NCI-H2171 (cell line): ENCODE measurements at places on chromosomes 4 and X.

- DNase-seq, result peak; percentile 12
Observed at GRCh38 chr4:153318696-153319320, 25.7 kb upstream of the MND1 start.

- no peak for DNase-seq
Observed at GRCh38 chrX:106481341-106481740, 130.4 kb upstream of the RADX start.

DNA sequence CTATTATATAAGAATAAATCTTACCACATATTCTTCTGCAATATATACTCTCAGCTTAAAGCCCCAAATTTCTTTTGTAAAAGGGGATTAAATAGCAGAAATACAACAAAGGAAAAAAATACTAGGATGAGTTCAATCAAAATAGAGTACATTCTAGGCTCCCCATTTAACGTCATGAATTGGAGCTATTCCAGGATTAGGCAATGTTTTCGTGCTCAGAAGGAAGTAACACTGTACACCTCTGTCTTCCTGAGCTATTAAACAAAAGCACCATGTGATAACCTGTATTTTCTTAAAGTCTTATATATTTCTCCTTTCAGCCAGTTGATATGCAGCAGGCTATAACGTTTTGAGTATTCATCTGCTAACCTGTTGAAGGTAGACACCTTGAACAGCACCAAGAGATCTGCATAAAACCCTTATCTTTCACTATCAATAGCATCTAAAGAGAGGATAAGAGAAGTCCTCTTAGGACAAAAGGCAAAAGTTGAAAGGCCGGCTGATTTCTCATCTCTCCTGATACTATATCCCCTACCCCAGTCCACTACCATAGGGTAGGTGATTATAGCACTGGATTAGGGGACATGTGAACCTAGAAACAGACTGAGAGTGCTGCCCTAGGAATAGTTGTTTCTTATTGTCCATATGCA is 31.5 kb downstream of the TEC start:
- no peak for DNase-seq

DNA sequence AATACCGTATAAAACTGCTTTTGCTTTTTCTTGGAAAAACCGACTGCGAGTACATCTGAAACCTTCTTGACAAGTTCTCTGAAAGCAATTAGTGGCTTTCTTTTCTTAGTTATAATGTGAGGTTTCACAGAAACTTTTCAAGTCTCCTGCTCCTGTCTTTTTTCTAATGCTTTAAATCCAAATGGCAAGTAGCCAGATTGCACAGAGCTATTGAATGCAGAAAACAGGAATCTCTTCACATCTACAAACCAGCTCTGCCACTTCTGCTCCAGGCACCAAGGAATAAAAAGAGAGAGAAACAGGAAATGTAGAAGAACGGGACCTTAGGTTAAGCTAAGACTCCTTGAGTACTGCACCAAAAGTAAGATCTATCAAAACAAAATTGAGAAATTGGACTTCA is 267.3 kb upstream of the TET2 start:
- DNase-seq, result no peak

DNA sequence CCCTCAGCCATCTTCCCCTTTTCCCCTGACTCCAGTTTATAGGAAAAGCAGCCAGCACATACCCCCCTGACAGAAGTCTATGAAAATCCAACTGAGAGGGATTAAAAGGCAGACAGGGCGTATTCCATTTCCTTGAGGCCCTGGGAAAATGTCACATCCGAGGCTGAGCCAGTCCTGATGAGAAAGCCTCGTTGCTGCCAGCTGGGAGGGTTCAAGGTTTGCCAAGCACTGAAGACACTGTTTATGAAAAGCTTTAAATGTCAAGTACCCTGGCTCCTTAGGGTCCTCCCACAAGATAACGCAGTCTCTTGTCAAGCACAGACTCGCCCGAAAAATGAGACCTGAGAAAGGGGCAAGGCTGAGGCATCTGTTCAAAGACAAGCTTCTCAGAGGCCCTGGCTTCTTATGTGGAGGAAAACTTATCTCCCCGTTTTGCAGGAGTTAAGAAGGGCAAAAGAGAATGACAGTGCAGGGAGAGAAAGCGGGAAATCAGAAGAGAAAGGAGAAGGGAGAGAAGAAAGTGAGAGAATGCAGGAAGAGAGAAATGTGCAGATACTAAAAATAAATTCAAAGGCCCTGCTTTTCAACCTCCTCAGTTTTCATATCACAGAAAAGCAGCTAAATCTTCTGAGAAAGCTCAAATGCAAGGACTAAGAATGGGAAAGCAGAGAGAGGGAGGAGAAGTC is 44.7 kb downstream of the SCD5 start:
- peak; percentile 71 for DNase-seq

DNA sequence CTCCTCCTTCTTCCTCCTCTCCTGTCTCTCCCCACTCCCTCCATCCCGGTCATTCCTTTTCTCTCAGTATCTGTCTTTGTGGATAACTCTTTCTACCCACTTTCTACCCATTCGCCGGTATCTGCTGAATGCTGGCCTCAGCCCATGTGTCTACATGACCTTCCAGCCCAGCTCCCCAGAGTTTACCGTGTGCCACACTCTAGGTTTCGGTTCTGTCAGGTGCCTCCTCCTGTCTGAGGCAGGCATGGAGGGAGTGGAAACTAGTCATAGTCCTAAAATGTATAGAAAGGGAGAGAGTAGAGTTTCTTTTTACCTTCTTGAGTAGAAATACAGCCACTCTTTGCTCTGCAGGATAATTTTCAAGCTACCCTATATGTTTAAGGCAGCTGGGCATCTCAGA is 33.5 kb upstream of the SCRG1 start:
- DNase-seq, result no peak

- no peak for DNase-seq
Observed at GRCh38 chrX:28085653-28086052, 104.4 kb upstream of the DCAF8L1 start.
